ENCODE measurements at places on chromosomes 7 and 10. TPM values are rescaled to one million over a fixed set of nuclear protein-coding genes. Genes with fewer than 3 reads are reported as not detected.

NUTM2B gene
- 0.40 TPM for total RNA-seq

DNA sequence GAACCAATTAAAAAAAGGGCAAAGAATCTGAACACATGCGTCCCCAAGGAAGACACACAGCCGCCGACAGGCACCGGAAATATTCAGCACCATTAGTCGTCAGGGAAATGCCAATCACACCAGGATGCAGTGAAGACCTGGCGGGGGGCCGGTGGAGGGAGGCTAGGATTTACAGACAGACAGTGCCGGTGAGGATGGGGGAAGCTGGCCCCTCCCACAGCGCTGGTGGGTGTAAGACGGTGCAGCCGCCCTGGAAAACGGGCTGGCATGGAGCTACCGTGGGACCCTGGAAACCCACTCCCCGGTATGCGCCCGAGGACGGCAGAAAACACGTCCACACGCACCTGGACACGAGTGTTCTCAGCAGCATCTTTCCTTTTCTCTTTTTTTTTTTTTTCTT is 4.8 kb upstream of the ADAP1 start:
- DNase-seq = no peak

PTPRZ1 gene
- 0.13 TPM for total RNA-seq

DNA sequence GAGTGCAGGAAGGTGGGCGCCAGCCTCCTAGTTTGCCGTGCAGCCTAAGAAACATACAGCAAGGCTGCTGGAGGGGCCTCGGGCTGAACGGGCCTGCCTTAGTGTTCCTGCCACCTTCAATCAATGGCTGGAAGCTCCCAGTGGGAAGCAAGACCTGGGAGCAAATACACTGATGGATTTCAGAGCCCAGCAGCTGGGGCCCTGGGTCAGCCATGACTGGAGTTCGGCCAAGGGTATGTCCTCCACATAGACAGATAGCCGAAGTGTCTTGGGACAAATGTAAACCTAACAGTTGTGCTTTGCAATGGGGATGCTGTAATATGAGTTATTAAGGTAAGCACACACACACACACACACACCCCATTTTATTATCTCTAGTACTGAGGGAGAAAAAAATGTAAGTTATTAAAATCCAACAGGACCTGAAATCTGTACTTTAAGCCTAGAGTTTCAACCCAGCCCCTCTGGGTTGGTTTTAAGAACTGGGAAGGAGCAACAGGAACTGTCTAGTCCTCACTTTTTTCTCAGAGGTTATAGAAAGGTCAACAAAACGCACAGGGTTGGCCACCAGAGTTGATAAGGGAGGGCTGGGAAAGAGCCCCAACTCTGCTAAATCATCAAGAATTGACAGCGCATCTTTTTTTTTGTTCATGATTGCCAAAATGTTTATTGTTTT is 50.0 kb upstream of the CELF2 start:
- no peak for DNase-seq

GRCh38 chr7:135659159-135659846 is 3.0 kb upstream of the STMP1 start:
- no peak for DNase-seq

DNA sequence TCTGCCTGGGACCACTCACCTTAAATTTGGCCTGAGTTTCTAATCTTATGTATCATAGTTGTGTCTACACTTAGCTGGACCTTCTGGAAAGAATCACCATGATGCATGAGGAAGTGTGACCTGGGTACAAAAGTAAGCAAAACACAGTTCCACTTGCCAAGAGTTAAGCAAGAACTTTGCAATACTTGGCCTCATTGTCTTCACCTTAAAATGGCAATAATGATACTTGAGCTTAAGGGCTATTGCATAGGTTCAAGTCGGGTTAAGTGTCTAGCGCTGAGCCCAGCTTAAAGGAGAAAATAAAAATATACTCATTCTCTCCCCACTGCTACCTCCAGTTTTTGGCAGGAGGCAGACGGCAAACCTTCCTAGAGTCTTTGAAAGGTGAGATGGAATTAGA is 133.9 kb upstream of the BMPER start:
- DNase-seq = no peak

ANKRD61 gene
- not detected for total RNA-seq

DNA sequence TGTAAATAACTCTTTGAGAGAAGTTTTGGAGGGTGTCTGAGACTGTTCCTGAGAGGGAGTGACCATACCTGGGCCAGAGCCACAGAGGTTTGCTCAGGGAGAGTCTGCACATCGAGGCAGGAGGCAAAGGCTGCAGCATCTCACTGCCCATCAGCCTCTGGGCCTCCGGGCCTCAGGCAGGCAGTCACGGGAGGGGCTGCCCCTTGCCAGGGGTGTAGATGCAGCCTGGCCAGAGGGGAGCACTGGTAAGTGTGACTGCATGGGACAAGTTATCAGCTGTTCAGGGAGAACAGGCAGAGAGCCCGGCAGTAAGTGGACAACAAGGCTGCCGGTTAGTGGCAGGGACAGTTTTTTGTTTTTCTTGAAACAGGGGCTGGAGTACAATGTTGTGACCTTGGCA is 55.9 kb downstream of the ZNF467 start:
- no peak for DNase-seq

MBL2 gene
- 108 TPM for total RNA-seq

WNT8B gene
- not detected for total RNA-seq

SAMD9L gene
- 1.1 TPM for total RNA-seq
